MM.1S (cell line): ENCODE measurements at places on chromosomes 3 and 15.

DNA sequence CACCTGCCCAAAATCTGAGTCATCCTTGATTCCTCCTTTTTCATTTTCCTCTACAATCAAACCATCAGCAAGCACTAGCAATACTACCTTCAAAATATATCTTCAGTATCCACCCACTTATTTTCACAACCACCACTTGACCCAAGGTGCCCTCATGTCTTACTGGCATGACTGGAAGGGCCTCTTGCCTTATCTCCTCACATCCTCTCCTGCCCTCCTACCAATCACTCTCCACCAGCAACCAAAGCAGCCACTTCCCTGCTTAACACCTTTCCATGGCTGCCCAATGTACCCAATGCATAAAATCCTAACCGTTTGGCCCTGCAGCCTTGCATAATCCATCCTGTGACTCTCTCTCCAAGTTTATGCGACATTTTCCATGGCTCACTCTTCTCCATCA, 76.0 kb downstream of the MTHFS start:
- no peak for DNase-seq

GRCh38 chr3:89957451-89957850, 850.0 kb downstream of the EPHA3 start:
- DNase-seq: no peak

DNA sequence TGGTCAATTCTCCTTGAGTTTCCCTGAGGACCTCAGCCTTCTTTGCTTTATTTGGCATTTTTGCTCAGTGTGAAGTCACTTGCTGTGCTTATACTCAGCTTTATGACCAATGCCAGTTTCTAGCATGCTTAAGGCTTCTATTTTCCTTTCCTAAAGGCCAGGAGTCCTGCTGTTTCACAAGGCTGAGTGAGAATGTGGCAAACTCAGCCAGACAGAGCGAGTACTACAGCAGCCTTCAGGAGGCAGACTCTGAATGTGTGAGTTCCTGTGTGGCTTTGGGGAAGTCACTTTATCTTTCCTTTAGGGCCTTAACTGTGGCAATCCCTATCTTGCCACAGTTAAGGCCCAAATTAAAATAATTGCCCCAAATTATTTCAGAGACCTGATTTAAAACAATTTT, 213.2 kb upstream of the MRPL3 start:
- DNase-seq: no peak

DNA sequence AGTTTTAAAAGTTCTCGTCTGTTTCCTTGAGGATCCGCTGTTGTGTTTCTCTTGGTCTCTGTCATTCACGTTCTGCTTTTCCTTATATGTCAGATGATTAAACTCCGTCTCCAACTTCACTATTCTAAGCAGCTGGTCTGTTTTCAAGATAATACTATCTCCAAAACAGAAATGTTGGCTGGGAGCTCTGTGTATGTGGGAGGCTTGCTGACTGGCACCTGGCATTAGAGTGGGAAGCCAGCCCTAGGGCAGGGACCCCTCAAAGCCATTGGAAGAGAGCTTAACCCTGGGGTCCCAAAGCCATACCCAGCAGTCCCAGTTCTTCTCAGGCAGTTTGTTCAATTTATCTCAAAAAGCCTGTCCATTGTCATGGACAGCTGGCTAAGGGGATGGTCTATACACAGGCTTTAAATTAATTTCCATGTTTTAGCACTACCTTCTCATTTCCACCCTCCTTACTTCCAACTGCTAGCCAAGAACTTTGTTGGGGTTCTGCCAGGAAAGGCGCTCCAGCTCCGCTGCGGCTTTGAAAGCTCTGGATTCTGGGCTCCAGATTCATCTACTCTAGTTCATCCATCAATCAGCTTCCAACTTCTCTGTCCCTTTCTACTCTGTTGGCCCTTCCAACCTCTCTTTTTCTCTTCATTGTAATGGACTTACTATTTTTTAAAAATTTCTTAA, 9.2 kb downstream of the BTBD1 start:
- no peak for DNase-seq

GRCh38 chr3:56406826-56407515, 61.3 kb downstream of the ERC2 start:
- DNase-seq: no peak
